Thoracic aorta (tissue), 2 donors: ENCODE measurements at places on chromosomes 13 and 19.

GRCh38 chr13:46667687-46668281 lies 114.8 kb downstream of the LRCH1 start:
- no peak for DNase-seq

- no peak for DNase-seq
Observed at GRCh38 chr19:47613165-47614020, 4.5 kb downstream of the BICRA start.

DNA sequence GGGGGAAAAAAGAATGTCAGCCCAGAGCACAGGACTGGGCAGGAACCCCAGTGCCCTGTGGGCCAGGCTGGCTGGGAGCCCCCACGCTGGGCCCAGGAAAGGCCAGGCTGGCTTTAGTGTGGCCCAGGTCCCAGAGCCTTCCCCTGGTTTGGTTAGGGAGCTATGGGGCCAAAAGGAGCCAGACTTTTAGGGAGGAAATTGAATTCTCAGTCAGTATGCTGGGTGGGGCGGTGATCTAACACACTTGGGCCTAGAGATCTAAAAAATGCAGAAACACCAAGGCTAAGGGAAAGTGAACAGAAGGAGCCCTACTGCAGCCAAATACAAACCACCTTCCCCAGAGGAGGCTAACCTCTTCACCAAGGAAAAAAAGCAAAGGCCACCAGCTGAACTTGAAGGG lies 137.5 kb downstream of the CRYL1 start:
- DNase-seq: no peak

DNA sequence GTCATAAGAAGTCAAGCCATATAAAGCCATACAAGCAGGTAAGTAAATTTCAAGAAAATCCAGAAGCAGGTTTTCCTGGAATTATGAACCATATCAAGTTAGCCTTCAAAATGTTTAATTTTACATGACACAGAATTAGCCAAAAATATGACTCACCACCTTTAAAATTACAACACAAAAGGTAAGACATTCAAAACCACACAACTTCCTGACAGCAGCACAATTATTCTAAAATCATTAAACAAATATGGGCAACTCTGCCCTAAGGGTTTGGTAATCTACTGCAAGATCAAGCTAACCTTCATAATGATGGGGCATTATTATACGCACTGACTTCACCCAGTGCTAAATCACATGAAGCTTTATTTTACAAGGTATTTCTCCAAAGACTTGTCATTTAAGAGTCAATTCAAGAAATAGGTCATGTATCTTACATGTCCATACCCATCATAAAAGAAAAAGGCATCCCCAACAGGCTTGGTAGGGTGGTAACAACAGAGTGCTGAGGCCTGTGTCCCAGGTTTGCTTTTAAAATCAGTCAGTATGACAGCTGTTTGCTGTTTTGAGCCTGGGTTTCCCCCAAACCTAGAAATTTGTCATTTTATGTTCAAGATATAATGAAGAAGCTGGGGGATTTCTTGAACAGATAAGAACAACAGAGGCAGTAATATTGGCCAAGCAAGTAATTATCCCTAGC lies 15.2 kb downstream of the RCBTB1 start:
- no peak for DNase-seq

DNA sequence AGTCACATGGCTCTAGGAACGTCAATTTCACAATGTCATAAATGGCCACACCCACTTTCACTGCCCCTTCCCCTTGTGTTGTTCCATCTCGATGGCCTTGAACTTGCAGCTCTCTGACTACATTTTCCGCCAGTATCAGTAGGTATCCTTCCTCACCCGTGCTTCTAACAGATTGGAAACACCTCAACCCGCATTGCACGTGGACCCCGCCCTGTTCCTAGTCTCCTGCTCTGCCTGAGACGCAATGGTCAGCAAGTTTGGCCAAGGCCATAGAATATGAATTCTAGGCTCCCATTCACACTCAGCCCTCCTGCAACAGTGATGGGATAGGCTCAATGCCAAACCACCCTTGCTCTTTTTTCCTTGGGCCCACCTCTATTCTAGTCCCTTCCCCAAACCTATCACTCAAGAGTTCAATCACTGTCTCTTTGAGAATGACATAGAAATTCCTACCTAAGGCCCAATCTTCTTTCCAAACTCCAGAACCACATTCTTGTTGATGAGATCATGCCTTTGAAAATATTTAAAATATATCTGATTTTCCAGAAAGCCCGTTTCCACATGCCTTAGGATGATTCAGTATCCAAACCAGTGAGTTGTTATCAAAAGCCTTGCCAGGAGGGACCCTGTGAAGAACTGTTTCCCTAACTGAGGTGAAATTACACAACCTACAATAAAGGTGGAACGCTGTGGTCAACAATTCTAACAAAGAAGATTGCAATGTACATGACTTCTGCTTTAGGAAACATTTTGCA lies 334.6 kb downstream of the MYO16 start:
- DNase-seq: no peak

- DNase-seq: no peak
Observed at GRCh38 chr19:8111376-8111775, 38.0 kb downstream of the FBN3 start.

DNA sequence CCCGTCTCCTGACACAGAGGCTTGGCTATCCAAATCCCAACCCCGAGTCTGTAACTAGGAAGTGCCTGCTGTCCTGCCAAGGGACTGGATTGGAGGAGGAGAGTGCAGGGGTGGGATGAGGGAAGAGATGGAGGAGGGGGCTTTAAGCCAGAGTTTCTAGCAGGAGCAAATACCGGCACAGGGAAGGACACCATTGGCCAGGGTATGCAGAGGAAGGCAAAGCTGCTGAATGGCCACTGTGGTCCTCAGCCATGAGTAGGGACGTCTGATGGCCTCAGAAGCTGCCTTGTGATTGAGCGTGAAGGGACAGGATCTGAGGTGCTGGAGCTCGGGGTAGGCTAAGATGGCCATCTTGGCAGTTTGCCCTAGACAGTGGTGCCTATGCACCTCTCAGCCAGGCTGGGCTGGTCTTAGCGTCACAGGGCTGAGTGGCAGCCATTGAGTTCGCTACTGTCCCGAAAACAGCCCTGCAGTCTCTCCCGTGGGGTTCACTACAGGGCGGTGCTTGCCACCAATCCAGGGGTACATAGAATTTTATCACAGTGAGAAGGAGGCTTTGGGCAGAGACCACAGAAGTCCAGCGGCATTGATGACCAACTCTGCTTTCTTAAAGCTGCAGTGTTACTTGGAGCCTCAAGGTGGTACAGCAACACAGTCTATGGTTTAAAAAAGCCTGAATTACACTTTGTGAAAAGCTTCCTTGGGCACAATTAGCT lies 61.8 kb downstream of the AKAP11 start:
- DNase-seq: no peak

- no peak for DNase-seq
Observed at GRCh38 chr19:53357821-53358581, 7.5 kb upstream of the ZNF525 start.

- no peak for DNase-seq
Observed at GRCh38 chr19:4087787-4088679, 21.3 kb upstream of the ZBTB7A start.

- no peak for DNase-seq
Observed at GRCh38 chr19:35740108-35740422, 2.2 kb downstream of the IGFLR1 start.

- DNase-seq: no peak
Observed at GRCh38 chr13:34942732-34943435, 814 bp downstream of the NBEA start.

DNA sequence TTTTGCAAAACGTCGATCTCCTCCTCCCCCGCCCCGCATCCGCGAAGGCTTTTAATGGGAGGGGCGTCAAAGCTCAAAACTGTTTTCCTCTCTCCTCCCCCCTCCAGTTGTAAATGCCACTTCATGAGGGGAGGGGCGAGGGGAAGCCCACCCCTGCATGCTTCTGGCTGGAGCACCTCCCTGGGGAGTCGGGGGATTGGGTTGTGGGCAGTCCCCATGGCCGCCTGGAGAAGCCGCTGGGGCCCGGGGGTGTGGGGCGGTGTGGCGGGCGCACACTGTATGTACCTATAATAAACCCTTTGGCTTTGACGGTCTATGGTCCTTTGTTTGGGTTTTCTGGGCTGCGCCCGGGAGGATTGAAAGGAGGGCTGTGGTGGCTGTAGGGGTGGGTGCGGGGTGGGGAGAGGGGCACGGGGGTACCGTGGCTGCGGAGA lies 505 bp upstream of the SHKBP1 start:
- no peak for DNase-seq

- no peak for DNase-seq
Observed at GRCh38 chr13:73966331-73966730, 167.9 kb downstream of the KLF12 start.

- DNase-seq: no peak
Observed at GRCh38 chr13:27504868-27505194, 54.5 kb upstream of the MTIF3 start.

- no peak for DNase-seq
Observed at GRCh38 chr13:99514801-99515200, 13.5 kb downstream of the TM9SF2 start.

- DNase-seq: no peak
Observed at GRCh38 chr19:2553510-2553909, 77.6 kb downstream of the GADD45B start.

DNA sequence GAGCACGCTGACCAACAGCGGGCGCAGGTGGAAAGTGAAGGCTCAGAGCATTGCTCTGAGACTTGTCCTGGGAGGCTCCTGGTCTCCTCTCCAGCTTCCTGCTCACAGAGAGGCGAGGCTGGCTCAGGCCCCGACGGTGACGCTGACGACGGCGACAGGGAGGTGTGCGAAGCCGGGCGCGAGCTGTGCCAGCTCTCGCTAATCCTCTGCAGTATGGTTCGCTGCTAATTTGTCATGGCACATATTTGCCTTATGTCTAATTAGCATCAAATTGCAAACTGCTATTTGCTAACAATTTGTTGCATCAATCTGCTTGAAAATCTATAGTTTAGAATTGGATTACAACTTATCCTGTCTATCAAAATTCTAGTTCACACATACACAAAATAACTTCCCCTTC lies 469.8 kb upstream of the ZNF507 start:
- DNase-seq: no peak

DNA sequence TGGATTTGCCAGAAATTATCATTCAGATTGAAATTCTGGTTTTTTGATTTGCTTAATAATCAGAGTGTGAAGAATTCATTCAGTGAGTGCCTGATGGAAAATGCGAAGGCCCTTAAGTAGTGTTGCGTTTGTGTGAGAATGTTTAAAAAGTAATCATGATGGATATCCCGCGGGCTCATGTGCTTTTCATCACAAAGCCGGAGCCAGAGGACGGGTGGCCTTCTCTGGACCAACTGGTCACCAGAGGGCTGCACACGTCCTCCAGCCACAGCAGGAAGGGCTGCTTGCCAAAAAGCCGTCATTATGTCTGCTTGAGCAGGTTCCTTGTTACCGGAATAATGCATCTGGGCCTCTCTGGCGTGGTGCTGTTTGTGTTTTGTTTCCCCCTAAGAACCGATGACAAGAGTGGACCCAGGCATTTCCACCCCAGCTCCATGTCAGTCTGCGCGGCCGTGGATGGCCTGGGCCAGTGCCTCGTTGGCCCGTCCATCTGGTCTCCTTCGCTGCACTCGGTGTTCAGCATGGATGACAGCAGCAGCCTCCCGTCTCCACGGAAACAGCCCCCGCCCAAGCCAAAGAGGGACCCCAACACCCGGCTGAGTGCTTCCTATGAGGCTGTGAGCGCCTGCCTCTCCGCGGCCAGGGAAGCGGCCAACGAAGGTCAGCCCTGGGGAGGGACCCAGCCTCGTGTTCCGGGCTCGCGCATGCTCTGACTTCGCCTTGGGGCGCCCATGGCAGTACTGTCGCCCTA lies 497.7 kb downstream of the MYO16 start:
- DNase-seq: no peak

GRCh38 chr19:795691-796581 lies 1.3 kb upstream of the PTBP1 start:
- DNase-seq: no peak

- no peak for DNase-seq
Observed at GRCh38 chr13:20442798-20443381, 82.8 kb downstream of the CRYL1 start.

DNA sequence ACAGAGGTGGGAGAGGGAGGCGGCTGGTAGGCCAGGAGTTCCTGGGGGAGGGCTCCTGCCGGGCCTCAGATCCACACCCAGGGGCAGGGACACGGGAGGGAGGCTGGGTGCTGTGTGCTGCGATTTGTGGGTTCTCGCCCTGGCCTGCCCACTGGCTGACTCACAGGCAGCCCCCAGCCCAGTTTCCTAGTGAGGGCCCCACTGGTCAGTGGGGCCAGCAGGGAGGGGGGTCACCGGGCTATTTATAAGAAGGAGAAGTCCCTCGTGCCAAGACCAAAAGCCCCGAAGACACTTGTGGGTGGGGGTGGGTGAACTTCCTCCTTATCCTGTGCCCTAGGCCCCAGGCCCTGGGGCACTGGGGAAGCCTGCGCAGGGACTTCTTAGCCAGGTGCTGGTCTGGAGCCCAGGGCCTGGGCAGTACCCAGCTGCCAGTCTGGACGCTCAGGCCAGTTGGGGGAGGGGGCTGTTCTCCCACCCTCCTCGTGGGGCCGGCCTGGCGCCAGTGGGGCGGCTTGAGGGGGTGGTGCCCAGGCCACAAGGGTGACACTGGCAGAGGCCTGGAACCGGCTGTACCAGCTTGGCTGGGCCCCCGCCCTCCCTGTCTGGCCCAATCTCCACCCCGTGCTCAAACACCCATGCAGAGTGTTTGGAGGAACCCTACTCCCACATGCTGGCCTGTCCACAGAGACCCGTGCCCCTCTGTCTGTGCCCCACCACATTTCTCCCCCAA lies 5.0 kb upstream of the JUNB start:
- DNase-seq: no peak

DNA sequence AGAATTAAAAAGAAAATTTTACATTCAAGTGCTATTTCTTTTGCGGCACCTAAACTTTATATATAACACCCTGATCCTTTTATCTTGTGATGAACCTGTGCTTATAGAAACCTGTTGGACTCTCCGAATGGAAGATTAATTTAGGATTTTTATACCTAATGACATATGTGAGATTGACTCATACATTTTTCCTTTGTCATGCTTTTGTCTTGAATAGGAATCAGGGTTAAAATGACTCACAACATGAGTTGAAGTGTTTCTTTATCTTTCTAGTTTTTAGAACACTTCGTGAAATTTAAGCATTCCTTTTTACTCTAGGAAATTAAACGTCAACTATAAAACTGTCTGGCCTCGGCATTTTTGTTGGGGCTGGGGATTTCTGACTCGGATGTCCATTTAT lies 378.9 kb downstream of the PCDH20 start:
- no peak for DNase-seq
